ENCODE measurements at places on chromosomes 11 and 22.

DNA sequence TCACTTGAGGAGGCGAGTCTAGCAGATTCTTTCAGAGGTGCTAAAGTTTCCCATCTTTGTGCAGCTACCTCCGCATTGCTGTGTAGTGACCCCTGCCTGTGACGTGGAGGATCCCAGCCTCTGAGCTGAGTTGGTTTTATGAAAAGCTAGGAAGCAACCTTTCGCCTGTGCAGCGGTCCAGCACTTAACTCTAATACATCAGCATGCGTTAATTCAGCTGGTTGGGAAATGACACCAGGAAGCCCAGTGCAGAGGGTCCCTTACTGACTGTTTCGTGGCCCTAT is 8.9 kb upstream of the SAMM50 start:
- peak; percentile 2 for DNase-seq

- no peak for DNase-seq
Observed at GRCh38 chr11:72039031-72039855, 40.5 kb downstream of the IL18BP start.

GRCh38 chr11:134260503-134260902 is 7.1 kb downstream of the ACAD8 start:
- no peak for DNase-seq

DNA sequence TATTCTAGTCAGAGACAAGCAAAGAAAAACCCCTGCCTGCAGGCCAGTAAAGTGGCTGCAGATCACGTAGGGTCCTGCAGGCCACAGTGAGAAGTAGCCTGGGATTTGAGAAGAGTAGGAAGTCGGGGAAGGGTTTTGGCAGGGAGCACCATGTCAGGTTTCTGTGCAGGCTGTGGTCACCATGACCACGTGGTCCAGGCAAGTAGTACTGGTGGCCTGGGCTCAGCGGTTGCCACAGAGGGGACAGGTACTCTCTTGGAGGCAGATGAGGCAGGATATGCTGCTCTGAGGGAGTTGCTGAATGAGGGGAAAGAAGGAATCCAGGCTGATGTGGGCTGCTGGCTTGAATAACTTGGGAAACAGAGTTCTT is 46.5 kb downstream of the PISD start:
- DNase-seq: no peak

- DNase-seq: no peak
Observed at GRCh38 chr11:83480811-83481210, 194.6 kb upstream of the CCDC90B start.

- DNase-seq: no peak
Observed at GRCh38 chr22:24504540-24504939, 9.4 kb downstream of the UPB1 start.

- DNase-seq: no peak
Observed at GRCh38 chr11:47915374-47915773, 65.0 kb upstream of the PTPRJ start.

Measured in SHP77 (cell line).